Fibroblast of villous mesenchyme (primary cell): ENCODE measurements at places on chromosomes 3 and 15. TPM values are rescaled to one million over a fixed set of nuclear protein-coding genes. Genes with fewer than 3 reads are reported as not detected.

STIMATE gene
- 12.6 and 15.1 TPM in 2 replicates for total RNA-seq

FYCO1 gene
- total RNA-seq = 20.6 and 23.7 TPM in 2 replicates

- DNase-seq = no peak
Measured at GRCh38 chr3:158314426-158315357, 204.8 kb downstream of the RSRC1 start.

DNA sequence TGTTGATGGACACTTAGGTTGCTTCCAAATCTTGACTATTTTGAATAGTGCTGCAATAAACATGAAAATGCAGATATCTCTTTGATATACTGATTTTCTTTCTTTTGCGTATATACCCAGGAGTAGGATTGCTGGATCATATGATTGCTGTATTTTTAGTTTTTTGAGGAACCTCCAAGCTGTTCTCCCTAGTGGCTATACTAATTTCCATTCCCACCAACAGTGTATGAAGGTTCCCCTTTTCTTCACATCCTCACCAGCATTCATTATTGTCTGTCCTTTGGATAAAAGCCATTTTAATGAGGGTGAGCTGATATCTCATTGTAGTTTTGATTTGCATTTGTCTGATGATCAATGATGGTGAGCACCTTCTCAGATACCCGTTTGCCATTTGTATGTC, 12.5 kb downstream of the PATL2 start:
- DNase-seq = no peak

GRCh38 chr15:26628879-26629529, 143.9 kb downstream of the GABRB3 start:
- peak; percentile 17 for DNase-seq

- no peak for DNase-seq
Measured at GRCh38 chr3:94009608-94010007, 18.8 kb downstream of the STX19 start.
